ENCODE measurements at places on chromosomes 7 and 10.

DNA sequence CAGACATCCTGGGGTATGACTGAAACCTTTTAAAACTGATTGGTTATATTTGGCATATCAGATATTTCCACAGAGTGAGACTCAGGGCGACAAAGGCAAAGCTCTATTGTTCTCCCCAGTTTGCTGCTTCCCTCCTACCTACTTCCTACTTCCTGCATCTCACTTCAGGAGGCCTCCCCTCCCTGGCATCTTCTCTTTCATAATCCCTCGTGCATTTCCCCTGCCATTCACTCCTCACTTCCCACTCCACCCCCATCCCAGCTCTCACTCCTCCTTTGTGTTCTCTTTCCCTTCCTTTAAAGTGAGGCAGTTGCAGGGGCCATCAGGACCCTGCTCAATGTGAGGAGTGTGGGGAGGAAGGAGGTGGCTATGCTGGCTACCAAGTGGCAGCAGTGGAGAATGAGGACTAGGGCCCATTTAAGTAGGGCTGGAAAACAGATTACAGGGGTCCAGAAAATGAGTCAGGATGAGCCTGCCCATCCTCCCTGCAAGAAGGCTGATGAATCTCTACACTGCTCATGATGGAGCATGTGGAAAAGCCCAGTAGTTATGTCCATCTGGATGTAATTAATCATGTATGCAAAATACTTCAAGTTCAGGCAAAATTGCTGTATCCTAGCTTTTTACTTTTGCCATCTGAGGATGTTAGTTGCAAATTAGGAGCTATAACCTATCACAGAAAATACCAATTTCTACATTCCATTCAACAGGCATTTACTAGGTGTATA, 311.8 kb upstream of the IMMP2L start:
- DNase-seq: no peak

DNA sequence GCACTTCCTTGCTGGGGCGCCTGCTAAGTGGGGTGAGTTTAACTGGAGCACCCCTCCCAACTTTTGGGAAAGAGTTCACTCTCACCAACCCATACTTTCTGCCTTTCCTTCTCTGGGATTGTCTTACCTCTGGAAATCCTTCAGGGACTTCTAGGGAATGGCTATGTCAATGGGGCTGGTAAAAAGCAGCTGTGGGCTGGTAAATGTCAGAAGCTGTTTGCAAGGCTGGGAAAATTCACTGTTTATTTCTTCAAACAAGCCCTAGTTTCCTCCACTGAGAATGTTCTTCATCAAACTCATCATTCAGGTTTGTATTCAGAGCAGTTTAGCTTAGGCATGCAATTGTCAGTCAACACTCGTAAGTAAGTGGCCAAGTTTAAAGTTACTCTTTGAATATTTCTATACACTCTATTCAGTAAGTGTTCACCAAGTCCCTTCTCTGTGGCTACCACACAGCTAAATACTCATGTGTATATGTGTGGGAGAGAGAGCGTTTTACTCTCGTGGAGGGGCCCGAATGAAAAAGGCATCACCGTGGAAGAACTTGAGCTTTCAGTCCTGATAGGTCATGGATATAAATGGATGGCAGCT, 654.8 kb downstream of the LRMDA start:
- DNase-seq: no peak

- no peak for DNase-seq
Measured at GRCh38 chr7:156472267-156472666, 168.3 kb upstream of the RNF32 start.

DNA sequence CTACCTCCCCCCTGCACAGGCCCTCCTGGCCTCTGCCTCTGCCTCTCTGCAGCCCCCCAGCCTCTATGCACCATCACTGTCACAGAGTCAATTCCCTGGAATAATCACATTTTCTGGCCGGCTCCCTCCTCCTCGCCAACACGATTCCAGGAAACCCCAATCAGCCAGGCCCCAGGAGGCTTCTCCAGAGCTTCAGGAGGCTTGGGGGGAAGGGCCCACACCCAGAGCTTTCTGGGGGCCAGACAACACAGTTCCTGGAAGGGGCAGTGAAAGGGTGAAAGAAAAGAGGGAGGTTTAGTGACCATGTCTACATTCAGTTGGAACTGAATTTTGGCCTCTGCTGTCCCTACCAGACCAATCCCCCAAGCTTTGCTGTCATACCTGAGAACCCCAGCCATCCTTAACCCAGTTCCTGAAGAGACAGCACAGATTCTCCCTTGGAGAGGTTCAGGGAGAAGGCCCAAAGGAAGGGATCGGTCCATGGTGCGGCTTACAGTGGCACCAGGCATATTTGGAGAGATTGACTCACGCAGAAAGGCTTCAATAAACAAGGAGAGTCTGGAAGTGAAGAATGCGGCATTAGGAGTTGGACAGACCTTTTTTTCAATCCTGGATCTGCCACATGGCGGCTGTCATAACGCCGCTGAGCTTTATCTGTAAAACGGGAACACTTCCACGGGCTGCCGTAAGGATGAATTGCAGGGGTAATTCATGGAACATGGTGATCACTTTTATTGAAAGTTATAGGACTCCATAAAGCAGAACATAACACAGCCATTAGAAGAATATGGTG, 89.0 kb downstream of the NEURL1 start:
- DNase-seq: no peak

DNA sequence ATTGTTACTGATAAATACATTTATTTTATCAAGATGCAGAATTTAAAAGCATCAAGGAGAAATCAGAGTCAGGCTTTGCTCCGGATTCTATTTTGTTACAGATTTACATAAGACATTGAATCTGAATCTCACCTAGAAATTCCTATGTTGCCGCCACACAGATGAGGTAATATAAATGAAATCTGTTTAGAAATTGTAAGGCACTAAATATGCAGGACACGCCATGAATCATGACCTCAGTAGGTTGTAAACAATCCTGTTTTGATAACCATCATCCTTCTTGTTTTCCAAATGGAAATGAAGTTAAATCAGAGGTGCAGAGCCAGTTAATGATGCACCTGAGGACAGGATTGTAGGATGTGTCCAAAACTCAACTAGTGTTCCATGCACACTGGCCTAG, 778.0 kb downstream of the MAGI2 start:
- DNase-seq: no peak

GRCh38 chr7:105198223-105198622, 184.2 kb downstream of the KMT2E start:
- DNase-seq: no peak

- DNase-seq: no peak
Measured at GRCh38 chr10:73060738-73061635, 35.7 kb downstream of the P4HA1 start.

DNA sequence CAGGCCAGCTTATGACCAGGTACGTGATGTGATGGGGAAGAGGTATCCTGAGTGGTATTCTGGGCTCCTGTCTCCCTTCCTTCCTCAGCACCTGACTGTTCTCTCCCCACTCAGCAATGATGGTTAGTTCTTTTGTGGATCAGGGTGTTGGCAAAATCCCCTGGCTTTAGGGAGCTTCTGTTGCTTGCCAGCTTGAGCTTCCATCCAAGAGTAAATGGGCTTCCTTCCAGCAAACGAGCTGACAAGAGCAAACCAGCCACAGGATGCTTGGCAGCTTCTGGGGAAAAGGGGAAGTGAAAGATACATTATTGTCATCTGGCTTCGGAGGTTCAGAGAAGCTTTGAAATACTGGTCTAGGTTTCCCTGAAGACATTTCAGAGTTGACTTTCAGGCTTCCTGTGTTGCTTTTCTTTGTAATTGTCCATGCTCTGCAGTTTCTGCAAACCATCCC, 5.2 kb downstream of the DUSP5 start:
- no peak for DNase-seq

- no peak for DNase-seq
Measured at GRCh38 chr7:90173127-90173844, 19.0 kb downstream of the STEAP1 start.

DNA sequence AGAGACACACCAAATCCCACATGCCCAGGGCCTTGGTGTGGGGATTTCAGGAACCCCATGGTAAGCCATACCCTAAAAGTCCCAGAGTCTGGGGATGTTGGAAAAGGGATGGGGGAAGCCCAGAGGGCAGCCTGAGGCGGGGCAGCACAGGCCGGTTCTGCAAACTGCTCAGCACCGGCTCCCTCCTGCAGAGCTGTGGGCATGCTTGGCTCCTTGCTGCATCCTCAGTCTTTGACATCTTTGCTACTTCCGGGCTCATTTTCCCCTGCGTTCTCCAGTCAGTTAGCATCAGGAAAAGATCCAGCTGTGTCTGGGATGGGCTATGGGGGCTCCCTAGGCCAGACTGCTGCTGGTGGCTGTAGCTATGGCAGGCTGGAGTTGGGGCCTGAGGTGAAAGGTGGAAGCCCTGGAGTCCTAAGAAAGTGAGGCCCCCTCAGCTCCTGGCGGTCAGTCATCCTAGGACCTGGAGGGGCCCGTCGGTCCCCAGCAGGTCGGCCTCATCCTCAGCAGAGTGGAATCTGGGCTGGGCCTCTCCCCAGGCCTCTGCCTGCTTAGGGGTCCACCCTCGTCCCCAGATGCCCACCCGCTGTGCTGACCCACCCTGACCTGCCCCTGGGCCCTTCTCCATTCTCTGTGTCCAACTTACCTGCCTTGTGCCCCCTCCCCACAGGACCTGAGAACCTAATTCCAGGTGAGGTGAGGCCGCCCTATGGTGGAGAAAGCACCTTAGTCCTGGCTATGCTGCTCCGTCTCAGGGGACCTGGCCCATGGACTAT, 9.3 kb downstream of the TBATA start:
- no peak for DNase-seq

DNA sequence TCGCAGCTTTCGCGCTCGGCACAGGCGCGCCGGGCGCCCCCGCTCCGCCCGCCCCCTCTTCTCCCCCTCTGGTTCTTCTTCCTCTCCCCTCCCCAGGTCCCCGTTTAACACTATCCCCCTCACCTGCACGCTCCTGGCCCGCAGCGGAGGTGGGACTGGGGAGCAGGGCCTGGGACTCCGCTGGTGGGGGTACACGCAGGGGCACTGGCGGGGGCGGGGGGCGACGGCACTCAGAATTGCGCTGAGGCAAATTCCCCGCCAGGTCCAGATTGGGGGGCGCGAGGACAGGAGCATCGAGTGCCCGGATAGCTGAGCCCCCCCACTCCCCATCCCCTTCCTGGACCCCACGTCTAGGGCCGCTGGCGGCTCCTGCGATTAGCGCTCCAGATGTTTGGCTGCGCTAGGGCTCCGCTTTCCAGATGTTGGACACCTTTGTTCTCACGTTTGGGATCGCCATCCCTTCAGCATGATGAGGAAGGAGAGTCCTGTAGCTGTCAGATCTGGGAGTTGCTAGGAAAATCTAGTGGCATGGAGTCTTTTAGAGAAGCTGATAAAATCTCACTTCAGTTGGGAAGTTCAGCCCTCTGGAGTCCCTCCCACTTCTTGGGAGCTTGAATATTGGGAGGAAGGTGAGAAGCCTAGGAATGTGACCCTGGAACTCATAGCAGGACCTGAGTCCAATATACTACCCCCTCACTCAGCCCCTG, 31.4 kb upstream of the PAX2 start:
- DNase-seq: no peak

GRCh38 chr7:131642429-131642828, 86.0 kb upstream of the PODXL start:
- DNase-seq: no peak

GRCh38 chr10:116741391-116742351, 695 bp downstream of the HSPA12A start:
- DNase-seq: no peak

Measured in stimulated activated CD8-positive, alpha-beta memory T cell treated with anti-CD3 and anti-CD28 coated beads, Interleukin-12 subunit alpha, Interleukin-12 subunit beta, amount 100 ng/mL, for 4 hours (primary cell).